NCI-H510A treated with DMSO at 0.1 percent for 48 hours (cell line): ENCODE measurements at places on chromosomes 12 and 14.

DNA sequence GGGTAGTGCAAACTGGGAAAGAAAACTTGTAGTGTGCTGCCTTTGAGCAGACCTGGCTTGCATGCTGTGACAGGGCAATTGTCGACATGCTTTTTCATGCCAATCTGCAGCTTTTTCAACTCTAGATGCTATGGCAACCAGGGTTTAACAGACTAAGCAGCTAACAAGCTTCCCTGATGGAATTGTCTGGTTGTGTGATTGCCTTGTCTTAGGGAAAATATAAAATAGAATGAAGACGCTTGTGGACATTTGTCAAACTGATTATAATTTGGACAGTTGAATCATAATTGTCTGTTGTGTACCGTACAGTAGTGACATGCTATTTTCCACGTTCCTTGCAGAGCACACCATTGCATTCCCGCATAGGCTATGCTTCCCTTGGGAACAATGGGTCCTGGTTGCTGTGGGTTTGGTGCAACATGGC is 113.0 kb downstream of the FOXG1 start:
- DNase-seq: no peak

DNA sequence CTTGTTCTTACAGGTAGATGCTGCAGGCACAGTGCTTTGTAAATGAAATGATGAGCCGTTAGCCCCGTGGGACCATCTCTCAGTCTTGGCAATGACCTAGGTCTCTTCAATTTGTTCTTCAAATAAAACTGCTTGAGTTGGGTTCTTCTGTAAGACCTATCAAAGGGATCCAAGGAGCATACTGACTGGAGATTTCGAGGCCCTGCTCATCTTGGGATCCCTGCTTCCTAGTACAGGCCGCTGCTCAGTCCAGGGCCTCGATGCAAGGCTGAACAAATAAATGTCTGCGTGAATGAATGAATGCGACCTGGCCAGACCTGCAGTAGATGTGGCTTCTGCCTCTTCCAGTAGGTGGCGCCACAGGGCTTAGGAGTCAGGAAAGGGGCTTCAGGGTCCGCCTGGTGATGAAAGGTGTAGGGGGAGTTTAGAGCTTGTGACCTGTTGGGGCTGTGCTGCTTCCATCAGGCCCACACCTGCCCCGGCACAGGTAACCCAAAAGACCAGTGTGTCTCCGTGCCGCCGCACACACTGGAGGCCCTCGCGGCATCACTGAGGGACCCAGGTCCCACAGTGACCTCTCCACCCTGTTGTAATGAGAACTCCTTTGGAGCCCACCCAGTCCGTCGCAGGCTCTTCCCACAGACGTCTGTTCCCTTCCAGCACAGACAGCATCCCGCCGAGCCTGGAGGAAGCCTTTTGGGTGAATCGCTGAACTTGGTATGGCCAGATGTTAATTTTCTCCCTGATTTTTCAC is 4.4 kb downstream of the CACNA1C start:
- no peak for DNase-seq

DNA sequence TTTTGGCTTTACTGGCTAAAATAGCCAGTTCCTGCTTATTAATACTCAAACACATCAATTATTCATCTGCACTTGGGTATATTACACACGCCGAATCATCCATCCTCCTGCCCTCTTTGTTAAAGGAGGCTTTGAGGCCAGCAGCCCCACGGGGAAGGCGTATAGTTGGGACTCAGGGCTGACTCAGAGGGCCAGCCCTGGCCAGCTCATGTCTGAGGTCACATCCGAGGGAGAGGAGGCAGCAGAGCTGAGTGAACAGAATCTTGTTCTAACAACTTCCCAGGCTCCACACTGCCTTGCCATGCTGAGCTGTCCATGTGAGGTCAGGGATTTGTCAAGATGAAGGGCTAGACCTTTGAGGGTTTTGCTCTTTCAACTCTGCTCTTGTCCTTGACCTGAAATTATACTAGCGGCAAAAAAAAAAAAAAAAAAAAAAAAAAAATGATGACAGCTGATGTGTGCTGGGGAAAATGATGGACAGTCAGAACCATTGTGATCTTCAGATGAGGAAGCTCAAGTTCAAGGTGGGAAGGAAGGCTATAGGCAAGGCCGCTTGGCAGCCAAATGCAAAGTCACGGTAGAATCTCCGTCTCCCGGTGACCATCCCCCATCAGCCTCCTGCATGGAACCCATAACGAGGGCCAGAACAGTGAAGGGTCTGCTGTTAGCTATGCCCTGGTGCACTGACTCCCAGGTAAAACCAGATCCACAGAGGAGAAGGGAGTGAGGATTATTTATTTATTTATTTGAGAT is 12.5 kb upstream of the MARK3 start:
- no peak for DNase-seq

DNA sequence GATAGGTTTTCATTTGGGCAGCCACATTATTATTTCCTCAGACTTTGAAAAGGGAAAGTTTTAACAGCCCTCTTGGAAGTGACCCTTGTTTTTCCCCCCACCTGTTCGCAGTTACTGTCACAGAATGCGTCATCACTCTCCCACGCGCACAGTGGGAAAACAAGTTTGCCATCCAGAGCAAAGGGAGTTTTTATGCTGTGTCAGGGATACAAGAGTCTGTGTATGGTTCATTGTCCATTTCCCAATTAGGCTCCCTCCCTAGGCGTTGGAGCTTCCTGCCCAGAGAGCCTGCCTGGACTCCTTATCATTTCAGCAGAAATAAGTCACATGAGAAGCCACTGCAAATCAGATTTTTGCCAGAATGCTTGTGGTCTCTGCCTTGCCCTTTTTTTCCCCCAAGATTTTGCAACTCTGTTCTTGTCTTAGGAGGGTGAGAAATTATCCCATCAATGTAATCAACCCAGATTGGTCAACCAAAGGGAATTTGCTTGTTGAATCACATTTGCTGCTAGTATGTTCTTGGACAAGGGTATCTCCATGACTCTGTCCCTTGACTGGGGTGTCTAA is 104.1 kb downstream of the IGF1 start:
- no peak for DNase-seq

DNA sequence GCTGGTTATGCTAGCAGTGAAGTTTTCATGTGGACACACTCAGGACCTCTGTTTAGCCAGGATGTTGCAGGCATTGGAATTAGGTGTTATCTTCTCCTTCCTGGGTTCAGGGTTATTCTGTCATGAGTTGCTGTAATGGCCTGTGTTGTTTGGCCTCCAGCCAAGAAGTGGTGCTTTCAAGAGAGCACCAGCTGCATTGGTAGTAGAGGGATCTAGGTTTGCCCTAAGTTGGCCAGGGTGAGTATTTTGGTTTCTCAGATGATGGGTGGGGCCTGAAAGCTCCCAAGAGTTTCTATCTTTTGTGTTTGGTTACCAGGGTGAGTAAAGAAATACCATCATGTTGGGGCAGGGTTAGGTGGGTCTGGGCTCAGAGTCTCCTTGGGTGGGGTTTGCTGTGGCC is 2.7 kb upstream of the GZMH start:
- DNase-seq: peak; percentile 12

GRCh38 chr14:52313462-52313861 is 650 bp upstream of the PTGER2 start:
- DNase-seq: peak; percentile 3

DNA sequence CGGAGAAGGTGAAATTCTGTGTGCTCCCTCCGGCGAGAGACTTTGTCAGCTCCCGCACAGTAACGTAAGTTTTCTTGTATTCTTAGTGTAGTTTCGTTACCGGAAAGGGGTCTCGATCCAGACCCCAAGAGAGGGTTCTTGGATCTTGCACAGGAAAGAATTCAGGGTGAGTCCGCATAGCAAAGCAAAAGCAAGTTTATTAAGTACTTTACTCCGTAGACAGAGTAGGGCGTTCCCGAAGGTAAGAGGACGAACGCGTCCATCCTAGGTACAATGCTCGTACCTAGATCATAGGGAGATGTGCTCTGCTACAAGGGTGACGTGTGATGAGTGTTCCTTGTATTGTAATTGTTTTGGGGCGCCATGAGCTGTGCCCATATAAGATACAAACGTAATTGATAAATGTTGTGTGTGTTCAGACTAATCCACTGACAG is 293 bp downstream of the IFI27L1 start:
- DNase-seq: no peak

GRCh38 chr12:62763312-62763711 is 171.6 kb downstream of the PPM1H start:
- DNase-seq: no peak

DNA sequence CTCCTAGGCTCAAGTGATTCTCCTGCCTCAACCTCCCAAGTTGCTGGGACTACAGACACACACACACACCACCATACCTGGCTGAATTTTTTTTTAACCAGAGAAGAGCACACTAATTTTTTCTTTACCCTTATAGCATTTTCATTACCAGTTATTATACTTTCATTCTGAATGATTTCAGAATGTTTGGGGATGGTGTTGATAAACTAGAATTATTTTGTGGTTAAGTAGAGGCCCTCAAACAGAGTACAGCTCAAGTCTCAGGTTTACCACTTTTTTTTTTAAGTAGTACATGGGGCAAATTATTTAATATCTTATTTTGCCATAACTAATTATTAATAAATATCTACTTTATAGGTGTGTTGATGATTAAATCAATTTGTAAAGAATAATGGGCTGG is 86.6 kb downstream of the FUT8 start:
- no peak for DNase-seq

DNA sequence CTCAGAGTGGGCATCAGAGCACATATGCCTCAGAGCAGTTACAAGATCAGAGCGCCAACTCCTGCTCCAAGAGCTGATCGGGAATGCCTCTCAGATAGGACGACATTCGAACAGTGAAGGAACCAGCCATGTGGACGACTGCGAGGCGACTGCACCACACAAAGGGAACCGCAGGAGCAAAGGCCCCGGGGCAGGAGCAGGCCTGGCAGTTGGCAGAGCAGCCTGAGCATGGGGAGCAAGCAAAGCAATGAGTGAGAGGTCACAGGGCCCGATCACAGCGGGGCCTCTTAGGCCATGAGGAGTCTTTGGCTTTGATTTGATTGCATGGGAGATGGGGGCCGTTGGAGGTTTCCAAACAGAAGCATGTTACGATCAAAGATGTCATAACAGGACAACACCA is 90.3 kb downstream of the LGMN start:
- no peak for DNase-seq

- DNase-seq: peak; percentile 66
Measured at GRCh38 chr12:95763809-95764253, 26.7 kb downstream of the NTN4 start.

DNA sequence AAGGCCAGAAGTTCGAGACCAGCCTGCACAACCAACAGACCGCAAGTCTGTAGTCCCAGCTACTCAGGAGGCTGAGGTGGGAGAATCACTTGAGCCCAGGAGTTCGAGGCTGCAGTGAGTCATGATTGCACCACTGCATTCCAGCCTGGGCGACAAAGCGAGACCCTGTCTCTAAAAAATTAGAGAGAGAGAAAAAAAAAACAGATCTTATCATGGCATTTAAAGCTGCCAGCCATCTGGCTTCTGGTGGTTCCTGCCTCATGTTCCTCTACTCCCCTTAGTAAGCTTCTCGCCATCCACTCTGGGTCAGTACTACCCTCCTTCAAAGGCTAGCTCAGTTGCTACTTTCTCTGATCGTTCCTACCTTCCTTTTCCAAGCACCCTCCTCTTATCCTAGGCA is 16.1 kb downstream of the CLSTN3 start:
- no peak for DNase-seq

- no peak for DNase-seq
Measured at GRCh38 chr14:77105145-77105939, 7.3 kb downstream of the CIPC start.

DNA sequence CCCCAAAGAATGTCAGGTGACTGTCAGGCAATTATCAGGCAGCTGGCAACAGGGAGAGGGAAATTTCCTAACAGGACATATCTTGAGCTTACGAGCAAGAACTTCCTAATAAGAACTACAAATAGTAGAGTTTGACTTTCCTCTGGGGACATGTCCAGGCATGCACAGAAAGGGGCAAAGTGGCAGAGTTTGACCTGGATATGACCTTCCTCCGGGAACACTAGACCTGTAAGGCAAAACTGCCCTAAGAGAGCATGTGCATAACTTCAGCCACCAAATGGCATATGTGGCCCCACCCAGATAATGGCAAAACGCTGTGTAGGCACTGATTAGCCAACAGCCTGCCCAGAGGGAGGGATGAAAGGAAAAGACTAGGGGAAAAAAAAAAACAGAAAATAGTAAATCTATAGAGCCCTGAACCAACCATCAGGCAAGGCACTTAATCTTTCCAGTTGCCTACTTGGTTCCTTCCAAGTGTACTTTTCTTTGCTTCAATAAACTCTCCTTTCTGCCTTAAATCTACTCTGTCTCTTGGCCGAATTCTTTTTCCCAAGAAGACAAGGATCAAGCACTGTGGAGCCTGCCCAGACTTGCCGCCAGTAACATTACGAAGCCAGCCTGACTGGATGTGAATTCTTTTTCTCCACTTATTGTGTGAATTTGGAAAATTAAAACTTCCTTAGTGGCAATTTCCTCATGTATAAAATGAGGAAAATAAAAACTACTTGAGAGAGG is 164.1 kb downstream of the SPTSSA start:
- no peak for DNase-seq

DNA sequence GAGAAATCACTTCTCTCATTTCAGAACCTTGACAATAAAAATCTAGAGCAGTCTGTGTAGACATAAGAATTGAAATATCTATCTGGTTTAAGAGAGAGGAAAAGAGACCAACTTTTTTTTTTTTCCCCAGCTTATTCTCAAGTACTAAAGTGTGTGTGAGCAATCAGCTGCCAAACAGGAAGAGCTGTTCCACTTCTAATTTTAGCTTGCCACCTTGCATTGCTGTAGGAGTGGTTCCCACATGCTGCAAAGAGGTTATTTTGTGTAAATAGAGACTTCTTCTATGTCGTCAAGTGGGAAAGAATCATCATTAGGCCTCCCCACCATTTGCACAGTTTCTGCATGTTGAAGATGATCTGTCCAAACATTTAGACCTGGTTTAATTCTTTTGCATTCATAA is 142.6 kb downstream of the NPAS3 start:
- DNase-seq: peak; percentile 81

DNA sequence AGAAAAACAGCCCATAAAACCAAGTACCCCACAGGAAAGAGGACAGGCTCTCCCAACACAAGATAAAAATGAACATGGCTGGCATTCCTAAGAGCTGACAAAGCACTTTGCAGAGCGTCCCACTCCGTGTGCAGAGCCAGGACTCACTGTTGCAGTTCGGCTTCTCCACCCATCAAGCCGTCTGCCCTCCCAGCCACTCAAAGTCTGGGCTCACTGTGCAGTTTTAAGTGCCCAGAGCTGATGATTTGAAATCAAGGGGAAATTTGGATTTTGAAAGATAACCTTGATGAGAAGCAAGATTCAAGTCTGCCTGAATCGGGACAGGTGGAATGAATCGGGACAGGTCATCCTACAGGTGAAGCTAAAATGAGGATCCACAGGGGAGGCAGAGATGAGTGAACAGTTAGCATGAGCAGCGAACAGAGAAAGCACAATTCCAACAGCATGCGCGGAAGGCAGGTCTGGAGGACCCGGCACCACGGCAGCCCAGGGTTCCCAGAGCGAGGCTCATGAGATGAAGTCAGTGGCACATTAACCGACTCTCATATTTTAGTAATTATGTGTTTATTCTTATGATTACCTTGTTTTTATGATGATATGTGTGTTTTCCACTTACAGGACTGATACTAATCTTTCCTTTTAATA is 39.8 kb upstream of the GPR68 start:
- DNase-seq: no peak

- DNase-seq: no peak
Measured at GRCh38 chr14:20494935-20495766, 10.2 kb upstream of the RNASE10 start.

GRCh38 chr12:99911081-99911480 is 73.7 kb downstream of the ANKS1B start:
- DNase-seq: no peak
